ENCODE measurements at places on chromosomes 12 and 14.

GRCh38 chr14:65803885-65804284 is 391.4 kb downstream of the FUT8 start:
- DNase-seq, result no peak

DNA sequence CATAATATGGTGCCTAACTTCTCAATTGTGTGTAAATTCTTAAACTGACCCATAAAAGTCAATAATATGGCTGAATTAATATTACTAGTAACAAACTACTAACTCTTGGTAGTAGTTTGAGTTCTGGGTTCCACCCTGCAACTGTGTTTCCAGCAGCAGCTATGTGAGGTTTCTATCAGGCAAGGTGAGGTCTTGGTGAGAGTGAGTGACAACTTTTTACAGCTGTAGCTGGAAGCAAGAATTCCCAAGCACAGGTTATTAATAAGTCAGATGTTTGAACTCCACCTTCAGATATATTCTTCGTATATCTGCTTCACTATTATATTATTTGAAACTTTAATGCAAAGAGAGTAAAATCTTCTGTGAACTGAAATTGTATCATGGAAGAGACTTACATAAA is 43.8 kb downstream of the MAP4K5 start:
- DNase-seq, result no peak

DNA sequence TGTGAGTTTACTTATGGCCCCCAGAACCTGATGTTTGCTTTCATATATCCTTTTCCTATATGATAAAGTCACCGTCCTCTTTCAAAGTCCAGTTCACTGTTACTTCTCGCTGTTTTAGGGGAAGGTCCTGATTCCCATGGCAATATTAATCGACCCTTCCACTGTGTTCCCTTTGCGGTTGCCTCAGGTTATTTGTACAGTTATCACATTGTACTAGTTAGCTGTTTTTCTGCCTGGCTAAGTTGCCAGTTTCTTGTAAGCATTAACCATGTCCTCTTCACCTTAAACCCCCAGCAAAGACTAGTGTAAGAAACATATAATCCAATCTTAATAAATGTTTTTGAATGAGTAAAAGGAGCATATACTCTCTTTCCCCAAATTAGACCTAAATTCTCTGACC is 115.0 kb upstream of the PPFIA2 start:
- no peak for DNase-seq

- DNase-seq, result no peak
Measured at GRCh38 chr14:95190857-95191256, 33.5 kb upstream of the DICER1 start.

GRCh38 chr12:27707216-27707615 is 3.4 kb upstream of the MRPS35 start:
- no peak for DNase-seq

GRCh38 chr12:29389295-29389919 is 8.4 kb upstream of the ERGIC2 start:
- DNase-seq, result no peak

- DNase-seq, result no peak
Measured at GRCh38 chr14:56274556-56274955, 156.3 kb downstream of the PELI2 start.

- no peak for DNase-seq
Measured at GRCh38 chr12:53213348-53213747, 6.3 kb upstream of the ITGB7 start.

DNA sequence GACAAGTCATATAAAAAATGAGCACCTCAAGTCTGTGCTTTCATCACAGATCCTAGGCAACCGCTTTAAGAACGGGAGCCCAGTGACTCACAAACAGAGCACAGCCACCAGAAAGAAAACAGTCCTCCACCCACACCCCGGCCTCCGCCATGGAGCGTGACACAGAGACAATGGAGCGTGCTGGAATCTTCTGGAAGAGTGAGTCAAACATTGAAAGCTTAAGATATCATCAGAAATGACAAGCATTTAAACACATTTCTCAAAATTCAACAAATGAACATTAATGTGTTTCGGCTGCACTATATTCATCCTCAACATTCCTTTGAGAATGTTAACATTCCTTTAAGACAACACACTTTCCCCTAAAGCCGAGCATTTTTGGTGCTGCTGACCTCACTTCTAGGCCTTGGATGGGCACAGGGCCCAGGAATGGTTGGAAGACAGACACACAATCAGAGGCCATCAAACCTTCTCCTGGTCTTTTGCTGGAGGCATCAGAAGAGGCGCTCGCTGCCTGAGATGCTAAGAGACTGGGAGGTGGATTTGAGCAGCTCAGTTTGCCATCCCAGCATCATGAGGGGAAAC is 23.6 kb upstream of the TMEM132D start:
- no peak for DNase-seq

DNA sequence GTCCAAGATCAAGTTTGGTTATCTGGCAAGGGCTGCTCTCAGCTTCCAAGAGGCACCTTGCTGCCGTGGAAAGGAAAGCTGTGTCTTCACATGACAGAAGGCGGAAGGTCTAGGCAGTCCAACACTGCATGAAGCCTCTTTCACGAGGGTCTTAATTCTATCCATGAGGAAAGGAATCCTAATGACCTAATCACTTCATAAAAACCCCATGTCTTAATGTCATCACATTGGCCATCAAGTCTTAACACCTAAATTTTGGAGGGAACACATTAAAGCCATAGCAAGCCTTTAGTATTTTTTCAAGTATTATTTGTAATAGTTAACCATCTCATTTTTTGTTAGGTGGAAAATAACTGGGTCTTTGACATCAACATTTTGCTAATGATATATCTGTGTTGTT is 858.3 kb downstream of the FLRT2 start:
- DNase-seq, result no peak

DNA sequence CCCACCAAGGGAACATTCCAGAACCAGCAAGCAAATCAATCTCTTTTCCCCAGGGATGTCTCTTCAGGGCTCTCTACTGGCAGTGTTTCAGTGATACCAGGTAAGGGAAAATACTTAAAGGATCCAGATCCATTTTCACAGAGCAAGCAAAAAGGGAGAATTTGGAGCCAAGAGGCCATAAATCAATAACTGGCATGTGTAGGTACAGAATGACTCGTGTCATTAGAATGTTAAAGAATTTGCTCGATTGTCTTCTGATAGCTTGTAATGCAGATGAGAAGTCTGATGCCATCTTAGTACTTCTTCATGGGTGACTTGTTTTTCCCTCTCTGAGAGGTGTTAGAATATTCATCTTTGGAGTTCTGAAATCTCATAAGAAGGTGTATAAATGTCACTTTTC is 242.9 kb downstream of the KTN1 start:
- DNase-seq, result no peak

DNA sequence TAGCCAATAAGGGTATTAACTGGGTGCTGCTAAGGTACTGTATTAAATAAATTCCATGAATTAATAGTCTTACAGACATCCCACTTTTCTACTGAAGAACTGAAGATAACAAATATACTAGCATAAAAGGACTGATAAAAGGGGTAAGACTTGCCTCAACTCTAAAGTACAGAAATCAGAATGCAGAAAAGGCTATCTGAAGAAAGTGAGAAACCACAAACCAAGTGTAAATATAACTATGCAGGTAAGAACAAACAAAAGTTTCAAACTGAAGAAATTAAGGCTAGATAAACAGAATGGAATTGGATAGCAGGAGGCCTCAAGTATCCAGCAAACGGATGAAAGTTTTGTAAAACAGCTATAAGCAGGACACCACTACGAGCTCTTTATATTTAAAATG is 29.5 kb downstream of the YAF2 start:
- DNase-seq, result no peak

DNA sequence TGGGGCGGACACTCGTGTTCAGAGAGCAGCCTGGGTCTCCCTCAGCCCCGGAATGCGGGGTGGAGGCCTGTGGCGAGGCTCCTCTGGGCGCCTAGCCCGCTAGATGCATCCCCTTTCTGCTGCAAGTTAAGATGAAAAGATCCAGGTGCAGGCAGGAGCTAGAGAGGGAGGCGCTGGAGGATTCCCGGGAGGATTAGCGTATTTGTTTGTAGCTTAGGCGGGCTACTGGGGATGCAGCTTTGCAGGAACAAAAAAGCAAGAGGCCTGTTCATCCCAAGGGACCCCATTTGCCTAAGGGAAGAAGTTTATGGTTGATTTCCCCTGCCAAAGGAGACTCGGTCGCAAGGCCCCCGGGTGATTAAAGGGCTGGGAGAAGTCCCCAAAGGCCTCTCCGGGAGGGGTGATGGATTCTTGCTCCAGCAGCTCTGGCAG is 824 bp downstream of the CCDC177 start:
- DNase-seq, result no peak

GRCh38 chr12:21526053-21526452 is at the start of gene SPX:
TSS of gene SPX (plus strand) at chr12:21526296. CDS start at chr12:21526473, 177 bp downstream.
- DNase-seq, result no peak

DNA sequence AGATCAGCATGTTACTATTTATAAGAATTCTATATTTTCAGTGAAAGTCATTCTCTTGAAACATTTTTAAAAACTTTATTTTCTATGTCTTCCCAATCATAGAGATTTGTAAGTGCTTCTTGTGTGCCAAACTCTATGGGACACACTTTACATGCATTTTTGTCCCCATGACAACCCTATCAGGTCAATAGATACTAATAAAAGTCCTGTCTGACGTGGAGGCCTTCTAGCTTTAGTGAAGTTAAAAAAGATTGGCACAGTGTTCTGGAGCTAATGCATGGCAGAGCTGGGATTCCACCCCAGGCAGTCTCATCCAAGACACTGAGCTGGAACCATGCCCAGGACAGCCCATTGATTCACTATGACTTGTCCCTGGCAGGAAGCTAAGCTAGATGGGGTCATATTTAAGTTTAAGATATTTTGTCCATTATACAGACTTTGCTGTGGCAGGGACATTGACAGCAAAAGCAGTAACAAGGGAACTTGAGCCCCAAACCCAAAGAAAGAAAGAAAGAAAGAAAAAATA is 28.1 kb downstream of the TTC6 start:
- peak; percentile 45 for DNase-seq
